Activated T-cell treated with anti-CD3 and anti-CD28 coated beads, Interleukin-2, amount 50 U/mL, for 72 hours (primary cell): ENCODE measurements at places on chromosomes 13 and 19. TPM values are rescaled to one million over a fixed set of nuclear protein-coding genes. Genes with fewer than 3 reads are reported as not detected.
A peak's percentile ranks its signal among the peaks of the same experiment; 100 is the strongest.

The NCAN gene
- not detected for total RNA-seq

The ZNF524 gene
- total RNA-seq = 26.2 TPM

The ZIM2 gene
- total RNA-seq = not detected

The KIR2DL1 gene
- total RNA-seq = 0.24 TPM

The NLRP7 gene
- not detected for total RNA-seq

The ITPKC gene
- total RNA-seq = 14.4 TPM

The ZNF480 gene
- 5.6 TPM for total RNA-seq

The OR7A5 gene
- not detected for total RNA-seq

GRCh38 chr19:3515891-3516422 is 9.8 kb downstream of the FZR1 start:
- no peak overlapping the region for H3K27ac ChIP-seq
- H3K36me3 ChIP-seq = no peaks in the 10 kb centered on the region
- H3K4me1 ChIP-seq = peaks cover 26% of the 10 kb centered on the region
- no peak overlapping the region for H3K4me3 ChIP-seq
- no peaks in the 10 kb centered on the region for H3K27me3 ChIP-seq

DNA sequence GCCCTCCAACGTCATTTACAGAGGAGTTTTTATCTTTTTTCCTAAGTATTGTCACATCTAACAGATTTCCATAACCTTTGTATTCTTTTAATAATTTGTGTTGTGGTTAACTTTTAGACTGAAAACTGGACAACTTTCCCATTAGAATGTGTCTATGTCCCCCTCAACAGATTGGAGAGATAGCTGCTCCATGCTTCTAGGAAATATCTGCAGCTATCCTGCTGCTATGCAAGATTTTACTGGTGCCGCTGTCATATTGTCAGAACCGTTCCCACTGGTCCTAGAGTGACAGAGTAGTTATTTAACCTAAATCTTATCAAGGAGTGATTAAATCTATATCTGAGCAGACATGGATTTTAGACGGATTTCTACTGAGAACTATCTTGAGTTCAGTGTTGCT is 130.0 kb downstream of the MAB21L1 start:
- no peaks in the 10 kb centered on the region for H3K4me1 ChIP-seq
- H3K36me3 ChIP-seq = no peaks in the 10 kb centered on the region
- no peak for DNase-seq
- no peak overlapping the region for H3K27ac ChIP-seq
- H3K27me3 ChIP-seq = no peaks in the 10 kb centered on the region

DNA sequence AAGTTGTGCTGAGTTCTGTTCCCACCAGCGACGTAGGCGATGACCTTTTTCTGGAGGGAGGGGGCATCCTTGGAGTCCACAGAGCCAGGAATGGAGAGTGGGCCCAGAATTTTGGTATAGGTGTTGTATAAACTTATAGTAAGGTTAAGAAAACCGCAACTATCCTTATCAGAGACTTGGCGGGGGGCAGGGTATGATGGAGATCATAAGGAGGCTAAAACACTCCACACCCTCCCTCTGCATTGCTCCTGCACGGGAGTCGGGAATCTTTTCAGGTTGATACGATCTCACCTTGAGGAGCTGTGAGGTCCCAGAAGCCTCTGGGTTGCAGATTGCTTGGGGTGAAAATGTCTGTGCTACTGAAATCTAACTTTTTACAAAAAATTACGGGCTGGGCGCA is 6.3 kb upstream of the CEACAM19 start:
- H3K4me1 ChIP-seq = no peaks in the 10 kb centered on the region
- H3K27ac ChIP-seq = no peak overlapping the region
- H3K4me3 ChIP-seq = no peak overlapping the region
- DNase-seq = no peak
- no peaks in the 10 kb centered on the region for H3K27me3 ChIP-seq

DNA sequence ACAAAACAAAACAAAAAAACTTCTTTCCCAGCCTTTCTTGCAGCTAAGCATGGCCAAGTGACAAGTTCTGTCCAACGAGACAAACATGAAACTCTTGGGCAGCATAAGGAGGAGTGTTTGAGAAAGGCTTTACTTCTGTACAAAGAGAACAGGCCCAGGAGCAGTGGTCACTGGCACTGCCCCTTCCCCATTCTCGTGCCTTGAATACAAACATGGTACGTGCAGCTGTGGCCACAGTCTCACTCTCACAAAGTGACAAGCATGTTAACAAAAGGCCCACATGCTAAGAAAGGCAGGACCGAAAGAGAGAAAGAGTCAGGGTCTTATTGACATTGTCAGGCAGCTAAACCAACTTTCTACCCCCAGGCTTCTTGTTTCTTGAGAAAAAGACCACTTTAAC is 19.8 kb upstream of the SLC25A30 start:
- peak overlapping the region; percentile 60 for H3K27ac ChIP-seq
- H3K4me3 ChIP-seq = no peak overlapping the region
- peaks cover 15% of the 10 kb centered on the region for H3K4me1 ChIP-seq
- H3K27me3 ChIP-seq = no peaks in the 10 kb centered on the region

DNA sequence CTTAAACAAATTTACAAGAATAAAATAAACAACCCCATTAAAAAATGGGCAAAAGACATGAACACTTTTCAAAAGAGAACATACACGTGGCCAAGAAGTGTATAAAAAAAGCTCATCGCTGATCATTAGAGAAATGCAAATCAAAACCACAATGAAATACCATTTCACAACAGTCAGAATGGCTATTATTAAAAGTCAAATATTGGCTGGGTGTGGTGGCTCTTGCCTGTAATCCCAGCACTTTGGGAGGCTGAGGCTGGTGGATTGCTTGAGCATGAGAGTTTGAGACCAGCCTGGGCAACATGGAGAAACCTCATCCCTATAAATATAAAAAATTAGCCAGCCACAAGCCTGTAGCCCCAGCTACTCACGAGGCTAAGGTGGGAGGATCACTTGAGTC is 89.9 kb downstream of the UBL3 start:
- DNase-seq = no peak
- H3K4me1 ChIP-seq = peaks cover 24% of the 10 kb centered on the region
- H3K27ac ChIP-seq = no peak overlapping the region
- no peaks in the 10 kb centered on the region for H3K27me3 ChIP-seq

DNA sequence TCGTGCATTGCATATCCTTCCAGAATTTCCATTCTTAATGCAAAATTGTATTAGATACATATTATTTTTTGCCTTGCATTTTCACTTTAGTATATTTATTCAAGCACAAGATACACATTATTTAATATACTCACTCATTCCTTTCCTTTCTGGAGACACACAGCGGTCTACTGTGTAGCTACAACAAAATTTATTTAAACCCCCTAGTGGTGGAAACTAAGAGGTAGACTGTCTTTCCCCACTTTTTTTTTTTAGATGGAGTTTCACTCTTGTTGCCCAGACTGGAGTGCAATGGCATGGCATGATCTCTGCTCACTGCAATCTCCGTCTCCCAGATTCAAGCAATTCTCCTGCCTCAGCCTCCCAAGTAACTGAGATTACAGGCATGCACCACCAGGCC is 2040.3 kb upstream of the PCDH20 start:
- no peak for DNase-seq
- H3K4me3 ChIP-seq = no peak overlapping the region
- no peaks in the 10 kb centered on the region for H3K4me1 ChIP-seq
- no peaks in the 10 kb centered on the region for H3K27me3 ChIP-seq
- H3K27ac ChIP-seq = no peak overlapping the region

DNA sequence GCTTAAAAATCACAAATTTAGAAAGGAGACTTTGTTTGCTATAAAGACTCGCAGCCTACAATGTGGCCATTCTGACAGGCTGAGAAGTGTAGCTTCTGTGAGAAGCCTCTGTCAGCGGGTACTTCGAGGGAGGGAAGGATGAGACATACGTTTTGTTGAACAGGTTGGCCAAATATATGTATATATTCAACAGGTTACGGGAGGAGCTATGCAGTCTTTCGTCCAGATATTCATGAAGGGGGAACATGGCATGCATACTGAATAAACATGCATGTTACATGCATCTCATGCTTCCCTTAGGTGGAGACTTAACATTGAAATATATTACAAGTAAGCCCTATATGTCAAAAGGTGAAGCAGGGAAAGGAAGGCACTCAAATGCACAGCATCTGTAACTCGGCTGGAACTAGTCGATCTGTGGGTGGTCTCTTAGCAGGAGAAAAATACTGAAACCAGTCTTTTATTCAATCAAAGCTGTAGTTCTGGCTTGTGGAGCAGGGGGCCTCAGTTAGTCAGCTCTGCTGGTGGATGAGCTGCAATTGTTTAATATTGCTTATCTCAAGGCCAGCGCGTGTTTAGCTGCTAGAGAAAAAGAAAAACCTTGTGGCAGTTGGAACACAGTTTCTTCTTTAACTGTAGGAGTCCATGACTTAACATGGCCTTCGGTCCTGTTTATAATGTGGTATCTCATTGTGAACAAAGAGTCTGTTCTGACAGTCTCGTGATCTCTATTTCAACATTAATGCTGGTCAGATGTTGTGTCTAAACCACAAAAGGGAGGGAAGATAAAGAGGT is 94.3 kb downstream of the FAM216B start:
- peaks cover 19% of the 10 kb centered on the region for H3K4me1 ChIP-seq
- H3K27me3 ChIP-seq = peaks cover 24% of the 10 kb centered on the region
- peak overlapping the region; percentile 17 for H3K4me3 ChIP-seq
- no peaks in the 10 kb centered on the region for H3K36me3 ChIP-seq
- peak overlapping the region; percentile 67 for H3K27ac ChIP-seq

- H3K4me1 ChIP-seq = peaks cover 58% of the 10 kb centered on the region
- H3K4me3 ChIP-seq = peak overlapping the region; percentile 97
- peaks cover 9% of the 10 kb centered on the region for H3K36me3 ChIP-seq
- peak; percentile 57 for DNase-seq
- peak overlapping the region; percentile 98 for H3K27ac ChIP-seq
These were observed 979 bp downstream of the AKAP8 start for GRCh38 chr19:15378534-15379082.

DNA sequence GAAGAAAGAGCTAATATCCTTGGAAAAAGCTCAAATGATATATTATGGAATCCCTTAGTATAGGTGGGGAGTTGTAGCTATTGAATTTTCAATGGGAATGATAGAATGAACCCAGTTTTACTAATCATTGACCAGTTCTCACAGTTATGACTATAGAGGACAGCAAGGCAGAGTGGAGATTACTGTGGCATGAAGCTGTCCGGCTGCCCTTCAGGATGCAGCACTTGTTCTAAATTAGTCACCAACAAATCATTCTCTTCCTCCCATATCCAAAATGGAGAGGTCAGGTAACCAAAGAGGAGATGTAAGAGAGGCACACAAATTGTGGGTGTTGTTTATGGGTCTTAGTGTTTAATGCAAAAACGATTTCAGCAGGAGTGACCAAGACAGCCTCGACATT is 1490.0 kb upstream of the MIR17HG start:
- no peak overlapping the region for H3K27ac ChIP-seq
- no peaks in the 10 kb centered on the region for H3K36me3 ChIP-seq
- H3K4me1 ChIP-seq = no peaks in the 10 kb centered on the region

GRCh38 chr19:591099-591958 is 1.6 kb downstream of the HCN2 start:
- peaks cover 12% of the 10 kb centered on the region for H3K27me3 ChIP-seq
- no peaks in the 10 kb centered on the region for H3K36me3 ChIP-seq
- H3K4me3 ChIP-seq = peak overlapping the region; percentile 44
- no peak for DNase-seq
- no peak overlapping the region for H3K27ac ChIP-seq

- H3K4me3 ChIP-seq = no peak overlapping the region
- H3K4me1 ChIP-seq = no peaks in the 10 kb centered on the region
These were observed 251.1 kb downstream of the EFNB2 start for GRCh38 chr13:106284358-106284757.

DNA sequence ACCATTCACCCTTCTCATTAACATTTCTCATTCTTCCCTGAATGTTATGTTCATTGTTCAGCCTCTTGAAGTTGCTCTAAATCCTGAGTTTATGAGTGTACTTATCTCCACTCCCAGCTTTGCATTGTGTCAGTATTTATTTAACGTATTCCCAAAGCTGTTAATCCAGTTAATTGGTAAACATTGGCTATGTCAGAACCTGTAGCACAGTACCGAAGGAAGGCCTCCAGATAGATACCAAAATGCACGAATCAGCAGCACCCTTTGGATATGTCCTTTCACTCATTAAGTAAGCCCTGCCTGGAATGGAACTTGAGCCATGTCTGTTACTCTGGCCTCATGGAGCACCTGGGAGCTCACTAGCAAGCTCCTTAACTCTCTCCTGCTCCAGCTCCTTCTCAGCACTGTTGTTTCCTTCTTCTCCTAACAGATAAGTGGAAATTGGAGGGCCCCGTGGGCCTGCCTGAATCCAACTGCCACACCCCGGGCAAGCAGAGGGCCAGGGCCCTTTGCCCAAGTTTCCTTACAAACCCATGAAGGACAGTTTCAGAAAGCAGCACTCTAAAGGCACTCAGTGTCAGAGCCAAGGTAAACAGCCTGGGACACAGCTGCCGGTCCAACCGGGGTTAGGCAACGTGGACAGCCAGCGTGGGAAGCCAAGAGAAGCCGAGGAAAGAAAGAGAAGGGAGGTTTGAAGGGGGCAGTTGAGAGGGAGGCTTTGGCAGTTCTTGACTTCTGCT is 155.0 kb upstream of the SERP2 start:
- peaks cover 12% of the 10 kb centered on the region for H3K27me3 ChIP-seq
- H3K36me3 ChIP-seq = no peaks in the 10 kb centered on the region
- no peak overlapping the region for H3K4me3 ChIP-seq
- H3K27ac ChIP-seq = no peak overlapping the region

GRCh38 chr19:56124578-56124977 is 3.5 kb upstream of the ZNF787 start:
- no peak overlapping the region for H3K27ac ChIP-seq
- no peak for DNase-seq
- peaks cover 29% of the 10 kb centered on the region for H3K4me1 ChIP-seq
- no peak overlapping the region for H3K4me3 ChIP-seq
- no peaks in the 10 kb centered on the region for H3K36me3 ChIP-seq

GRCh38 chr19:38684078-38684861 is 36.8 kb downstream of the ACTN4 start:
- H3K4me1 ChIP-seq = peaks cover 79% of the 10 kb centered on the region
- peaks cover 13% of the 10 kb centered on the region for H3K36me3 ChIP-seq
- peak; percentile 51 for DNase-seq
- H3K4me3 ChIP-seq = peak overlapping the region; percentile 82
- H3K27ac ChIP-seq = peak overlapping the region; percentile 88

- peaks cover 3% of the 10 kb centered on the region for H3K36me3 ChIP-seq
- peaks cover 30% of the 10 kb centered on the region for H3K27me3 ChIP-seq
- no peaks in the 10 kb centered on the region for H3K4me1 ChIP-seq
- no peak overlapping the region for H3K27ac ChIP-seq
These were observed 58.3 kb upstream of the CLDN10 start for GRCh38 chr13:95494082-95494681.
